ENCODE measurements at places on chromosomes 1 and 21. TPM values are rescaled to one million over a fixed set of nuclear protein-coding genes. Genes with fewer than 3 reads are reported as not detected.
A peak's percentile ranks its signal among the peaks of the same experiment; 100 is the strongest.

The CYP4X1 gene
- total RNA-seq = not detected

The FAM3B gene
- total RNA-seq = not detected

The LHX8 gene
- not detected for total RNA-seq

The MFAP2 gene
- not detected for total RNA-seq

DNA sequence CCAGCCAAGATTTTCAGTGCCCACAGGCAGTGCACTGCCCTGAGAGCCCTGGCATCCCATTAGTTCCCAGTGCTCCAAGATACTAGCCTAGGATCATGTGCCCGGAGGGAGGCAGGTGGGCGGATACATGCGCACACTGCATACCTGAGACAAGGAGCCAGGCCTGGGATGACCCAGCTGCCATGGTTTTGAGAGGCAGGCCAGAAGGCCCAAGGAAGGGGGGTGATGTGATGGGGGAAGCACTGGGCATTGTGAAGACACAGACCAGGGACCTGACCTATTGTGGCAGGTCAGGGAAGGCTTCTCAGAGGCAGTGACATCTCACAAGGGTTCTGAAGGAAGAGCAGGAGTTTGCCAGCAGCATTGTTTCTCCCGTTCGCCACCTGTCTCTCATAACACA lies 3.6 kb downstream of the ZC3H12A start:
- peak overlapping the region; percentile 96 for H3K4me3 ChIP-seq
- H3K36me3 ChIP-seq = peaks cover 56% of the 10 kb centered on the region
- peak overlapping the region; percentile 96 for H3K27ac ChIP-seq
- peaks cover 49% of the 10 kb centered on the region for H3K4me1 ChIP-seq
- H3K27me3 ChIP-seq = no peaks in the 10 kb centered on the region
- no peak for DNase-seq

- H3K4me3 ChIP-seq = no peak overlapping the region
- DNase-seq = no peak
- H3K27me3 ChIP-seq = no peaks in the 10 kb centered on the region
- no peaks in the 10 kb centered on the region for H3K4me1 ChIP-seq
Observed at GRCh38 chr1:241323514-241324195, 33.4 kb downstream of the RGS7 start.
